ENCODE measurements at places on chromosomes 12 and 14.
A peak's percentile ranks its signal among the peaks of the same experiment; 100 is the strongest.

DNA sequence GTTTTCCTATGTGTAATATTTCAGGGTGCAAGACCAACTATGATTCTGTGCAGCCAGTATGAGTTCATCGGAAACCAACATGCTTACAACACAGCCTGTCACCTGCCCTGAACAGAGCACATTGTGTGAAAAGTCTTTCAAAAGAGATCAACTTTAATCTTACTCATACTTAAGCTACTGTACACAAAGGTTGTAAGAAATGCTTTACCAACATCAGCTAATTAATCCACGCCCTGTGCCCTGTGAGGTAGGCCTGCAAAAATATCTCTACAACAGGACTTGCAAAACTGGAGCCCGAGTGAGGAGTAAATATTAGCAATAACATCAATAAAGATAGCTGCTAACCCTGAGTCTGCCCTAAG is 15.1 kb downstream of the APPL2 start:
- no peak for DNase-seq

- DNase-seq: no peak
Observed at GRCh38 chr12:28899951-28900350, 249.1 kb upstream of the FAR2 start.

DNA sequence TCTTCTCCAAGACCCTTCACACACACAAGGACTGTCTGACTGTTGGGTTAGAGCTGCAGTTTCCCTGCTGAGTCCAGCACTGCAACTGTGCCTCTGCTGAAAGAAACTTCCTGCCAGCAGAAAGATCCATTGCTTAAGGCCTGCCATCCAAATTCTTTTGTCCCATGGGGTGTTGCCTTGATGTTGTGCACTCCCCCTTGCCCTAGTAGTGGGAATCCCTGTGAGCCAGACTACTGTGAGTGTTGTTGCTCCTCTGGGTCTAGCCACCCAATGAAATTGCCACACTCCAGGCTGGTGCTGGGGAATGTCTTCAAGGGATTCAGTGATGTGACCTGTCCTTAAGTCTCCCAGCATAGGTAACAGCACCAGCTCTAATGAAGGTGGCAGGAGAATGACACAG is 166.6 kb upstream of the PDE3A start:
- DNase-seq: no peak

DNA sequence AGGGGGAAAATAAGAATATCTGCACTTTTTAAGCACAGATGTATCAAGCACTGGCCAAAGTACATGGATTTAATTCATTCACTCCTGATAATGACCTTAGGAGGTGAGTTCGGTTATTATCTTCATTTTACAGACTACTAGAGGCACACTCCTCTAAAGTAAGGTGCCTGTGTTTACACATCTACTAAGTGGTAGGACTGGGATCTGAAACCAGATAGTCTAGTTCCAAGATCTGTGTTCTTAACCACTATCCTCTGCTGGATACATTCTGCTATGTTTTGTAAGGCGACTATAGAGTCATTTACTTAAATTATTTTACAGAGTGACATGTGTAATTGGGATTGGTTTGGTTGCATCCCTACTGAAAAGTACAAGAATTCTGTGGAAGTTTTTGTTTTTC is 175.3 kb downstream of the ESR2 start:
- DNase-seq: no peak

- no peak for DNase-seq
Observed at GRCh38 chr12:24751181-24751580, 197.7 kb downstream of the BCAT1 start.

GRCh38 chr12:118237052-118237665 is 101.2 kb downstream of the PEBP1 start:
- DNase-seq: no peak

- no peak for DNase-seq
Observed at GRCh38 chr14:65483647-65484046, 71.1 kb downstream of the FUT8 start.

GRCh38 chr12:12502815-12503151 is 59.9 kb downstream of the DUSP16 start:
- no peak for DNase-seq

GRCh38 chr12:29053567-29053966 is 95.5 kb upstream of the FAR2 start:
- DNase-seq: no peak

GRCh38 chr14:53384073-53384472 is 230.9 kb upstream of the DDHD1 start:
- DNase-seq: no peak

- no peak for DNase-seq
Observed at GRCh38 chr14:55123101-55123500, 6.0 kb upstream of the LGALS3 start.

- peak; percentile 91 for DNase-seq
Observed at GRCh38 chr14:105414456-105415371, 4.9 kb upstream of the MTA1 start.

Measured in activated CD8-positive, alpha-beta memory T cell treated with anti-CD3 and anti-CD28 coated beads for 24 hours (primary cell).